CD4-positive, alpha-beta T cell treated with Interleukin-15 for 1 hour (primary cell): ENCODE measurements at places on chromosomes 12 and 14.

GRCh38 chr12:64566122-64566521, 44.2 kb upstream of the RASSF3 start:
- no peak for DNase-seq

DNA sequence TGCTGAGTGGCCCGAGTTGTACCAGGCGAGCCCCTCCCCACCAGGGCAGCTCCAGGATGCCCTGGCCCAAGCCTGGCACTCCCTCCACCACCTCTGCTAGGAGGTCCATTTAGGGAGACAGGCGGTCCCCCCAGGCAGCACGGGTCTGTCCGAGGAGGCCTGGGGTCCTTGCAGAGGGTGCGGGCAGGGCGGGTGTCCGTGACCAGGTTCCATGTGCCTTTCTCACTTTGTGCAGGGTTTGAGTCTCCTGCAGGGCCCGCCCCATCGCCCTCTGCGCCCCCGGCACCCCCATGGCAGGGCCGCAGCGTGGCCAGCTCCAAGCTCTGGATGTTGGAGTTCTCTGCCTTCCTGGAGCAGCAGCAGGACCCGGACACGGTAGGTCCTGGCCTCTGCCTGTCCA, 56.8 kb upstream of the TSPAN9 start:
- no peak for DNase-seq

GRCh38 chr12:88932457-88932856, 352.2 kb upstream of the KITLG start:
- DNase-seq = no peak

DNA sequence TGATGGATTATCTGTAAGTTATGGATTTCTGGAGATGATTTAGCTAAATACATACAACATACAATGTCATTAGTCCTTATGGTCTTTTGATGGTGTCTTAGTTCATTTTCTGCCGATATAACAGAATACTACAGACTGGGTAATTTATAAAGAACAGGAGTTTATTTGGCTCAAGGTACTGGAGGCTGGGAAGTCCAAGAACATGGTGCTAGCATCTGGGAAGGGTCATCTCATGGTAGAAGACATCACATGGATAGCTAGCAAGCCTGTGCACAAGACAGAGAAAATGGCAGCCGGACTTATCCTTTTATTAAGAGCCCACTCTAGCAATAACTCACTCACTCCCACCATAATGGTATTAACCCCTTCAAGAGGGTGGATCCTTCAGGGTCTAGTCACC, 24.2 kb downstream of the KLHL28 start:
- DNase-seq = no peak

DNA sequence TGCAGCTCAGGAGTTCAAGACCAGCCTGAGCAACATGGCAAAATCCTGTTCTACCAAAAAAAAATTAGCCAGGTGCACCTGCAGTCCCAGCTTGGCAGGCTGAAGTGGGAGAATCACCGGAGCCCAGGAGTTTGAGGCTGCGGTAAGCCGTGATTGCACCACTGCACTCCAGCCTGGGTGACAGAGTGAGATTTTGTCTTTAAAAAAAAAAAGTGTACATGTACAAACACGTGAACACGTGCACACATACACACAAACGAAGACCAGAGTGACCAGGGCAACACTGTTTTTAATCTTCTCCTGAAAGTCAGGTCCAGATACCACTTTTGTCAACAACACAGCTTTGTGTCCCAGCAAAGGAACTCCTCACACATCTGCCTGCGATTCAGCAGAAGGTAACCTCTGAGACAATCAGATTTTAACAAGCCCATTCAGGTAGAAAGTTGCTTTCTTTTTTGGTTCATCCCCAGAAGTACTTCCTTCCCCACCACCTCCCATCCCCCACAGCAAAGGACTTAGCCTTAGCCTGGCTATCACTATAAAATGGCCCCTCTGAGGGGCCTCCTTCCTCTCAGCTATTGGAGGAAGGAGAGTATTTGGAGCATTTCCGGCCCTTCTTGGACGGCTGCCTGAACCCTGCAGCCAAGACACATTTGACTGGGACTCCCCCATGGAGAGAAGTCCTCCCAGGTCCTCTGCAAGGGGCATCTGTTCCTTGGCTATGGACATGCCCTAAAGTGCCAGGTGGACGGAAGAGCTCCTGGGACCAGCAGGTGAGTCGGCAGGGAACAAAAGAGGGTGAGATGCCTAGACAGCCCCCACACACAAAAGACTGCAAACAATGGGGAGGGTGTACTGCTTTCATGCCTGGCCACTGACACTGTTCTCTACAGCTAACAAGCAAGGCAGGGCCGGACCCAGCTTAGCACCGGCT, 9.8 kb downstream of the CTDSP2 start:
- DNase-seq = peak; percentile 36

DNA sequence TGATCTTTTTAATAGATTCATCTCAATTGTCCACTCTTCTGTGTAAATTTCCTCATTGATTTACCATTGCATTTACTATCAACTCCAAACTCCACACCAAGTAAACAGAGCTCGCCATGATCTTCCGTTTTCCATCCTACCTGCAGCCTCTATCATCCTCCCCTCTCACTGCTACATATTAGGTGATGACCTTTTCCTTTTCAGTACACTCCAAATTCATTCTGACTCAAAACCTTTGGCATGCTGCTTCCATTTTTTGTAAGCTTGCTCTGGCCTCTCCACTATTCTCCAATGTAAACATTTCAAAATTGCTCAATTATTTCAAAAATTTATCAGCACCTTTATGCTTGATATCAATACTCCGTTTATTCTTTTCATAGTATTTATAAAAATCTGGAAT, 40.2 kb upstream of the PZP start:
- no peak for DNase-seq
